ENCODE measurements at places on chromosomes 5 and 9.

DNA sequence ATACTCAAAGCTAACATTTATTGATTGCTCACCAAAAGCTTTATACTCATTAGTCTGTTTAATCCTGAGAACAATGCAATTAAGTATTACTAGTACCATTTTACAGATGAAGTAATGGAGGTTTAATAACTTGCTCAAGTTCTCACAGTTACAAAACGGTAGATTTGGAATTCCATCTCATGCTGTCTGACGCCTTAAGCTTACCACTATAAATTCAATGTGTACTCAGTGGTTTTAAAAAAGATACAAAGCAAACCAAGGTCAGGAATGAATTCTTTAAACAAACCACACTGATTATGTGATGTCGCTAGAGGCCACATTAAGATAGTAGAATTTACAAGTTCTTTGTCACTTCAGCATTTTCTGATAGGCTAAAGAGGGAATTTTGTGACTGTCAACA lies 1.2 kb upstream of the C5orf63 start:
- no peak for DNase-seq

DNA sequence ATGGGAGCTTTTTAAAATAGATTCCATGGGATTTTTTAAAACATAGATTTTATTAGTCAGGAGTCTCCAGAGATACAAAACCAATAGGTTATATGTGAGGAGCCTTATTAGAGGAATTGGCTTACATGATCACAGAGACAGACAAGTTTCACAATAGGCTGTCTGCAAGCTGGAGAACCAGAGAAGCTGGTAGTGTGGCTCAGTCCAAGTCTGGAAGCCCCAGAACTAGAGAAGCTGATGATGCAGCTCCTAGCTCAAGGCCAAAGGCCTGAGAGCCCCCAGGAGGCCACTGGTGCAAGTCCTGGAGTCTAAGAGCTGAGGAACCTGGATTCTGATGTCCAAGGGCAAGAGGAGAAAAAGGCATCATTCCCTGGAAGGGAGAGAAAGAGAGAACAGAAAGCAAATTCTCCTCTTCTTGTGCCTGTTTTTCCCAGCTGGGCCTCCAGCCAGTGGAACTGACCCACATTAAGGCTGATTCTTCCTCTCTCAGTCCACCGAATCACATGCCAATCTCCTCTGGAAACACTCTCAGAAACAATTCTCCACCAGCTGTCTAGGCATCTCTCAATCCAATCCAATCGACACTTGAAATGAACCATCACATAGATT lies 59.3 kb downstream of the AHRR start:
- DNase-seq: no peak

DNA sequence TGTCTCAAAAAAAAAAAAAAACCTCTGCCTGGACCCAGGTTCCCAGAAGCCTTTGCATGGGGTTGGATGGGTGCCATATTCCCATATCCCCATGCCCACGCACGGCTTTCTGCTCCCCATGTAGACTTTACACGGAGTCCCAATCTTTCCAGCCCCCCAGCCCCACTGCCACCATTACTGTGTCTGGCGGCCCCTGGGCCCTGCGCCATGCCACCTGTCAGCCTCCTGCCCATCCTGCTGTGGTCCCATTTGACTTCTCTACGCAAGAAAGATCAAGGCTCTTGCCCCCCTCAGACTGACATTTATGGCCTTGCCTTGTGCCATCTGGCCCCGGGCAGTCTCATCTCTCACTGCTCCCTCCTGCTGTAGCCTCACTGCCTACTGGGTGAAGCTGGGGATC lies 6.5 kb upstream of the AK1 start:
- no peak for DNase-seq

- no peak for DNase-seq
Measured at GRCh38 chr9:89388084-89388867, 70.0 kb downstream of the SECISBP2 start.

- DNase-seq: no peak
Measured at GRCh38 chr5:168469816-168470215, 16.5 kb upstream of the RARS1 start.

Measured in activated T-helper 1 cell treated with Interleukin-2 at 50 U/mL for 16 hours (primary cell).